GM12865 (cell line): ENCODE measurements at places on chromosomes 1 and 21.
A peak's percentile ranks its signal among the peaks of the same experiment; 100 is the strongest.

GRCh38 chr1:54245501-54245900 is 45.5 kb downstream of the MRPL37 start:
- DNase-seq = no peak

GRCh38 chr1:196152086-196152485 is 456.2 kb downstream of the KCNT2 start:
- DNase-seq = peak; percentile 38

DNA sequence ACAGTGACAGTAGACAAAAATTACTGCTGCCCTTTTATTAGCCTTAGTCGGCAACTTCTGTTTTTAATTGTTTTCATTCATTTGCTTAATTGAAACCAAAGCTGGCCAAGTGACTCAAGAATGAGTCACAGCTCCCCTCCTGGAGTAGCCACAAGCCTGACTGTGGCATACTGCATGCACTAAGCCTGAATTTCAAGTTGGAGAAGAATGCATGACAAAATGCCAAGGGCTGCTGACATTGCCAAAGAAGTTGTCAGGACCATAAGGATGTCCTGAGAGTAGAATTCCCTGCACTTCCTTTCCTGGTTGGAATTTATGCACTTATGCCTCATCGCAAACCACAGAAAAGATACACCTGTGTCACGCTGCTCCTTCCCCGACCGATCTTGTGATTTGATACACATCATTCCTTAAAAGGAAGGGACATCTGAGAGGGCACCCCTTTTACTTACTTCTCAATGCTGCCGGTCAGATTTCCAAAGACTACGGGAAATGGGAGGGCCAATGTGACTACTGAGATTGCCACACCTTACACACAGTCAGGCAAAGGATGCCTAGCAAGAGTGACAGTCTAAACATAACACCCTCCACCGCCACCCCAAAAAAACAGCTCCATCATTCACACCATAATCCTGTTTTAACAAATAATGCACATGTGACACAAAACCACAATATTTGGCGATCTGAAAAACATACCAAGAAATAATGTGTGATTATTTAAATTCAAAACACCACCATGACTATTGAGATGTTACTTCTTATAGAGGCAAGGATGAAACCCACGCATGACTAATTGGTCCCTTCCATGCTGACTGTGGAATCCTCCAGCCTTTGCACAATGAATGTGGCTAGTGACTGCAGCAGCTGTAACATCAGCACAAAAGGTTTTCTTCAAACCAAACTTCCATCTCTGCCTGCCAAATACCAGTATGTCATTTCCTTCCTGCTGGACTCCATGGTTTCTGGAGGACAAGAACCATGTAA is 28.2 kb downstream of the VAV3 start:
- peak; percentile 81 for DNase-seq

- DNase-seq = no peak
These were observed 10.1 kb downstream of the VAV3 start for GRCh38 chr1:107954719-107955415.

DNA sequence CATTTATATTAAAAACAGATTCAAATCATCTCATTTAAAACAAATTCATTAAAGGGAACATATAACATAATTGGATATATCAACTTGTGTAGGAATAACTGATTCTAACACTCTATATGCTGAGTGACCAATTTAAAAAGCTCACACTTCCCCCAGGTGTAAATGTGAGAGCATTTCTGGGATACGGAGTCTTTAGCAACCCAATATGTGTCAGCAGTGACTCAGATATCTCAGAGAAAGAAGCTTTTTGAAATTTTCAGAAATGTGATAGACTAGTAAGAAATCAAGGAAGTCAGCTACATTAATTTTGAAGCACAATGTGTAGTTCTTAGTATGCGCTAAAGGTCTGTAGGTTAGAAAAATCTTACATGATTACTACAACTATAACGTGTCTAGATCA is 87.9 kb upstream of the SERTAD4 start:
- DNase-seq = no peak

DNA sequence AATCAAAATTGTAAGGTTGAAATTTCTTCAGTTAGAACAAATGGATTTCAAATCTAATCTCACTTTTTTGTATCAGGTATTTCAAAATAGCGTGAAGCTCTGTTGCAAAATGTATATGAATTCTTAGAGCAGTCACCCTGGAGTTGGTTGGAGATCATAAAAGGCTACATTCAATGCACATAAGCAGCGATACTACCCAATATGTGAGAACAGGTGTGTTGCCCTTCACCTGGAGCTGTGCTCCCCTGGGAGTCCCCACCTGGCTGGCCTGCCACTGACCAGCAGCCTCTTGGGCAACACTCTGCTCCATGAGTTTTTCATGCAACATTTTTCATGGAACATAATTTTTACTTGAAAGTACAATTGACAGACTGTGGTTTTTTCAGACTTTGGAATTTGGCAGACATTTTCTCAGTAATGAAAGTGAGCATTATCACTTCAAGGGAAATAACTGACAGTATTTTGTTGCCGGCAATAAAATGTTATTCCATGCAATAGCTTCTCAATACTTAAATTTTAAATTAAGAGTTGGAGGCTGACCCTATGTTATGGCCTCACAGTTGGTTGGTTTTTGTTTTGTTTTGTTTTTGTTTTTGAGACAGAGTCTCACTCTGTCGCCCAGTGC is 95.1 kb downstream of the ST3GAL3 start:
- no peak for DNase-seq

GRCh38 chr1:203343956-203344754 is 6.8 kb downstream of the FMOD start:
- DNase-seq = no peak

GRCh38 chr1:101119289-101119688 is 93.7 kb upstream of the DPH5 start:
- no peak for DNase-seq

DNA sequence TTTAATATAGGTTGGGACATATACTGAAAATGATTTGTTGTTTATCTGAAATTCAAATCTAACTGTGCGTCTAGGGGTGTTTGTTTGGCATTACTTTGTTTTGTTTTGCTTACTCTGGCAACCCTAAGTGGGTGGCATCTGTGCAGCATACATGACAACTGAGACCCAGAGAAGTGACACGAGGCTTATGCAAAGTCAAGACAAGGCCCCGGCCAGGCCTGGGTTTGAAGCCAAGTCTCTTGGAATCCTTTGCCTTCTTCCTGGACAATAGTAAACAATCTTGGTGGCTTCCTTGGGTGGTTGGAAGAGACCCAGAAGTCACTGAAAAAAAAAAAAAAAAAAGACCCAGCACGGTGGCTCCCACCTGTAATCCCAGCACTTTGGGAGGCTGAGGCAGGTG is 197.6 kb upstream of the TMEM51 start:
- DNase-seq = no peak

- DNase-seq = peak; percentile 58
These were observed 2.0 kb upstream of the LIN28A start for GRCh38 chr1:26408604-26409003.

DNA sequence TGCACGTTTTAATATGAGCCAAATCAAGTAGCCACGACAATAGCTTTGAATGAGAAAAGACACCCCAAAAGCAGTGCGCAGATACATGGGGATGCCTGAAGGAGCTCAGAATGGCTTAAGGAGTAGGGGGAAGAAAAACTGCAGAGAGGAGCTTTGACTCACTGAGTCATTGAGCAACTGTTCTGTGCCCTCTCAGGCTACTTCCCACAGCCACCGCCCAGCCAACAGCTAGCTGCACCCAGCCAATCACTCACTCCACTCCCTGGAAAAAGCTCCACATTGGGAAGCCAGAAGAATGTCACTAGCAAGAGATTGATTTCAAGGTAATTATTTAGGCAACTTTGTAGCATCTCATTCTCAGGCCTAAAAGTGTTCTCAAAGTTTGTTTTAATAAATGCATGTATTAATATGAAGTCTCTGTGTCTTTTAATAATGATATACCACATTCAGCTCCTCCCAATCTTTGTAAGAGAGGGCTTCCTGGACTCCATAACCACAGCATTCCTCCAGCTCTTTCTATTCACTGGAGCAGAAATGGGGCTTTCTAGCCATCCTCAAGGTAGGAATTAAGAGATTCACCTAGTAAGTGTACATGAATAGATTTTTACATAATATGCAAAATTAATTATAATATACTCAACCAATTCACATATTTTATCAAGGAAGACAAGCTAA is 16.8 kb downstream of the DUSP10 start:
- DNase-seq = no peak

DNA sequence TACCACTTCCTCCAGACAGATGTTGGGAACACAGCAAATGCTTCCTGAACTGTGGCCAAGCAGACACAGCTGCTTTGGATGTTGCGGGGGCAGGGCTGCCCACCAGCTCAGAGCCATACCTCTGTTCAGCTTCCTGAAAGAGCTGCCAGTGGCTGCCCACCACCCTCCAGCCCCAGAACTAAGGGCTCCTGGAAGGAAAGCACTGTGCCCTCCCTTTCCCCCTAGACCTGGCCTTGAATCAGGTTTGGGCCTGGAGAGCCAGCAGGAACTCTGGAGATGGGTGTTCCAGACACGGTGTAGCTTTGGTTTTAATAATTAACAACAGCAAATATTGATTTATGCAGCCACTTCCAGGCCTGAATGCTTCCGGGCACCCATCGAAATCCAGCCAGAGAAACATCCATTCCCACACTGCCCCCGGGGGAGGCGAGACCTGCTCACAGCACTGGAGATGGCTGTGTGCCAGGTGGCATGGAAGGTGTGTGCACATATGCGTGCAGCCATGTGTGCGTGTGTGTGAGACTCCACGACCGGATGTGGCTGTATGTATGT is 45.7 kb downstream of the RAP1GAP start:
- peak; percentile 40 for DNase-seq

GRCh38 chr21:42796327-42797062 is 82.8 kb downstream of the WDR4 start:
- DNase-seq = no peak

DNA sequence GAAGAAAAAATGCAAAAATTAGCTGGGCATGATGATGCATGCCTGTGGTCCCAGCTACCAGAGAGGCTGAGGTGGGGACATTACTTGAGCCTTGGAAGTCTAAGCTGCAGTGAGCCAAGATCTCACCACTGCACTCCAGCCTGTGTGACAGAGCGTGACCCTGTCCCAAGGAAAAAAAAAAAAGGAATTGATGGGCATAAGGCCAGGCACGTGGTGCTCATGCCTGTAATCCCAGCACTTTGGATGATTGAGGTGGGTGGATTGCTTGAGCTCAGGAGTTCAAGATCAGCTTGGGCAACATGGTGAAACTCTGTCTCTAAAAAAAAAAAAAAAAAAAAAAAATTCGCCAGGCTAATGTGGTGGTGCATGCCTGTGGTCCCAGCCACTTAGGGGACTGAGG is 55.8 kb upstream of the ATP2B4 start:
- no peak for DNase-seq

DNA sequence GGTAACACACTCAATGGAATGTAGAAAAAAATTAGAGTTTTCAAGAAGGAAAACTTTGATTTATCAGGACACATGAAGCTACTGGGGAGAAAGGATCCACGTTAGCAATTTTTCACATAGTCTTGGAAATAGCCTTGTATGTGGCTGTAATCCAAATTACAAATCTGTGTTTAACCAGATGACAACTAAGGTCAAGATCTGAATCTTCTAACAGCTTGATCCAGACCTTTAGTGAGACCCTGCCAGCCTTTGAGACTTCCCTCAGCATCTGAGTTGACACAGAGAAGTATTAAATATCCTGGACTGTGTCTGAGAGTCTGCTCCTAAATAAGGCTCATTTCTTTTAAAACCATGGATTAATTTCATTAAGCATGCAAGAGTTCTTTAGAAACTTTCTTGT is 135.9 kb upstream of the KCNK2 start:
- no peak for DNase-seq

DNA sequence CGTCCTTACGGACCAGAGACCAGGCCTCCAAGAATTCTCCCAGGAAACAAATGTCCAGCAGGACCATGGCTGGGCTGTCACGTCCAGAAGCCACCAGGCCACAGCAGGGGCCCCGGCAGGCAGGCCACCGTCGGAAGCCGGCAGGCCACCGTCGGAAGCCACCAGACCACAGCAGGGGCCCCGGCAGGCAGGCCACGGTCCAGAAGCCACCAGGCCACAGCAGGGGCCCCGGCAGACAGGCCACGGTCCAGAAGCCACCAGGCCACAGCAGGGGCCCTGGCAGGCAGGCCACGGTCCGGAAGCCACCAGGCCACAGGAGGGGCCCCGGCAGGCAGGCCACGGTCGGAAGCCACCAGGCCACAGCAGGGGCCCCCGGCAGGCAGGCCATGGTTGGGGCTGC is 67.0 kb upstream of the PDE9A start:
- no peak for DNase-seq

DNA sequence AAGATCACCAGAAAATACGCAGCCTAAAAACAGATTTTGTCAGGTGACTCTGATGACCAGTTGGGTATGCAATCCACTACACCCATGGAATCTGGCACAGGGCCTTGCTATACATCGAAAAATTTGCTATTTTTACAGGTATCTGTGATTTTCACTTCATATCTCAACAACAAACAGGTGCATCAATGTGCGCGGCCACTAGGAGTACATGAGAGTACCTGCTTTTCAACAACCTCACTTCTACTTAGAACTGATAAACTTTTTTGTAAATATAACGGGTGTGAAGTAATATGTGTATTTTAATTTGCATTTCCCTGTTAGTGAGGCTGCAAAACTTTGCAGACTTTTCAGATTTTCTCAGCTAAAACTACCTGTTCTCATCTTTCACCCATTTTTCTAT is 80.8 kb downstream of the SLC45A1 start:
- DNase-seq = peak; percentile 17

- no peak for DNase-seq
These were observed 60.1 kb downstream of the MAP3K21 start for GRCh38 chr1:233387585-233387984.

DNA sequence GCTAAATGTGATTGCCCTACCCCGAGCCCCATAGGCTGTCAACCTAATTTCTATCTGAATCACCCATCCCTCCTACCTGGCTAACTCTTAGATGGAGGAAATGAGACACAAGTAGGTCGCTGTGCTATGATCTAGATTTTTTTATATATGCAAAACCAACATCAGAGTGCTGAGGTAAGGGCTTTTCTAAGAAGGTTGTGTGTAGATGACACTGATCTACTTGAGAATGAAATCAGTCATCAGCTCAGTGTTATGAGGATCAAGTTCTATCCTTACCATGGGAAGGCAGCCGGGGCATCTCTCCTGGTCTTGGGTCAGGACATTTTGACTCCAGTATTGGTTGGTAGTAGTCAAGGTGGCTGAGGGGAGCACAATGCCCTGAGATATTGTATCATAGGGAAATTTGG is 23.6 kb downstream of the SLAMF1 start:
- DNase-seq = peak; percentile 69

DNA sequence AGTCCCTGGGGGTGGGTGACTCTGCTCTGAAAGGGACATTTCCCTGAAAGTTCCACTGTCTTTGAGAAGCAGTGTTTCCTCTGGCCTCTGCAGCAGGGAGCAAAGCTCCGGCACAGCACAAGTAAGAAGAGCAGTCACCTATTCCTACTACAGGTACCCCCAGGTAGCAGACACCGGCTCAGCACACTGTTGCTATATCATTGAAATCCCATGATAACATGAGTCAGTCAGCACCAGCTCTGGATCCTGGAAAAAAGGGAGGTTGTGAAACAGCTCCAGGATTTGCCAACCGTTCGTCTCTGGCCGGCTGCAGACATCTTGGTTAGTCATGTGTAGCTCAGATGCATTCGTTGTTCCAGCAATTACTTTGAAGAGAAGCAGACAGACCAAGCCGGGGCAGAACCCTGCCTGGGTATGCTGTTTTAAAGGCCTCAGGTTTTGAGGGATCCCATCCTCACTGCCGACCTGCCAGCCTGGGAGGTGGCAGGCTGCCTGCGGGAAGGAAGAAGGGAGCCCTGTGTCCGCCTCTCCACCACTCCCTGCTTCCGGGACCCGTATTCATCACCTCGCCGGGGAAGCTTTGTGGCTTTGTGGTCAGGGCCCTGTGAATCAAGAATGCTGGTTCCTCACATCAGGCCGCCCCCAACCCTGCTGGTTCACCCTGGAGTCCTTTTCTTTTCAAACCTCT is 139.2 kb downstream of the CLIC6 start:
- DNase-seq = peak; percentile 37
